ENCODE measurements at places on chromosomes 1 and 21.

- no peak for DNase-seq
Measured at GRCh38 chr1:84107955-84108354, 36.1 kb upstream of the PRKACB start.

DNA sequence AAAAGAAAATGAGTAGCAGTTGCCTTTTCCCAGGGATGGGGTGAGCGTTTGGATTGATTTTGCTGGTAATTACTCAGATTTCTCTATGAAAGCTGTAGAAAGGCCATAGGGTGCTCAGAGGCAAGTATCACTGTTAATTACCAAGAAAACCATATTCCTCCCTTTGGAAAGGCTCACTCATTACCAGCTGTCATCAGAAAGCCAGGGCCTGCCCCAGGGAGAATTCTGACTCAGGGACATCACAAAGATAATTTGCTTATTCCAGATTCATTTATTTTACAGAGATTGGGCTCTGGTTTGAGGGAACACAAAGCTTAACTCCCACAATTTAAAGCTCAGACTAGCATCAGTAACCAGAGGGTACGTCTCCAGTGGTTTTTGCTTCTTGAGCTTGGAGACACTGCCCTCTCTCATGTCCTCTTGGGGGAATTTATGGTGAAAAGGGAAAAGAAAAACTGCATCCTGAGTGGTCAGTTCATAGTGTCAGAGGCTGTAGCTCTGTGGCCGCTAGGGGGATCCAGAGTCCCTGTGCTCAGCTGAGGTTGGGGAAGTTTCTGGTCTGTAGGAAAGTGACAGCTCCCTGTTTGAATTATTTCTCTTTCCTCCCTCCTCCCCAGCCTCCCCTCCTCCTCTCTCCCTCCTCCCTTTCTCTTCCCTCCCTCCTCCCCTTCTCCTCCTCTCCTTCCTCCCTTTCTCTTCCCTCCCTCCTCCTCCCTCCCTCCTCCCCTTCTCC, 204.3 kb downstream of the KCNJ6 start:
- peak; percentile 11 for DNase-seq

DNA sequence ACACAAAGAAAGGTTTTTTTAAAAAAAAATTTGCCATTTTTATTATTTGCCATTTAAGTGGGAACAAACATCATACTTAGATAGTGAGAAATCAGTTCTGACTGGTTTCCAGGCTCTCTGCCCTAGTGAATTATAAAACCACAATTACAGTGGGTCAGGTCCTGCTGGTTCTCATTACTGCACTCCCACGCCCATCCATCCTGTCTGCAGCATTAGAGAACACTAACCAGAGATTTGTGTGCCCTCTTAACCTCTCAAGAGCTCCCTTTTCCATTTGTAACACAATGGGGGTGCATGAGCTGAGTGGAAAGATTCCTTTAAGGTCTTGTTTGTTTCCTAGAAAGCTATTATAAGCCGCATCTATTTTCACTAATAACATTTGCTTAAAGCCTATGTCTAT, 489.3 kb downstream of the AMY1C start:
- DNase-seq: no peak

DNA sequence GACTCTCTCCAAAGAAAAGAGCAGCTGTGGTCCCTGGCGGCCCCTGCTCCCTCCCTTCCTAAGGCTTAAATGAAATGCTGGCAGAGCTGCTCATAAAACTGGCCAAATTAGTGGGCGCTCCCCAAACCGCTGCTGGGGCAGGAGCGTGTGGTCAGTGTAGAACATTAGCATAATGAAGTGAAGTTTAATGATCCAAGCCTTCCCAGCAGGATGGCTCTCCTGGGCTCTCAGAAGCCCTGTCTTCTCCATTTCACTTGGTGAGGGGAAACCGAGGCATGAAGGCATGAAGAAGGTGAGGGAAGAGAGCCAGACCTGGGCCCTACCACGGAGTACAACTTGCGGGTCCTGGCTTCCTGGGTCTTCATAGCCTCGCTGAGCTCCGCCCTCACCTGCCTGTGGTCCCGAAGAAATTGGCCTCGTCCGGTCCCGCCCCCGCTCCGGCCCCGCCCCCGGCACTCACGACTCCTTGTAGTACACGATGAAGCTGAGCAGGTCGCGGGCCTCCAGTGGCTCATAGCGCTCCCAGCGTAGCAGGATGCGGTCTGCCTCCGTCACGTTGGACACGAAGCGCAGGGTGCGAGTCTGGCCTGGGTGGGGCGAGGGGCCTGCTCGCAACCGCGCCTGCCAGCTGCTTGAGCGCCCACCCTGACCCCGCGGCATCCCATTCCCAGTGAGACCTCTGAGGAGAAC, 10.3 kb downstream of the INSRR start:
- DNase-seq: no peak

- DNase-seq: no peak
Measured at GRCh38 chr1:205371871-205372660, 15.3 kb upstream of the KLHDC8A start.
